ENCODE measurements at places on chromosomes 2 and 18.

DNA sequence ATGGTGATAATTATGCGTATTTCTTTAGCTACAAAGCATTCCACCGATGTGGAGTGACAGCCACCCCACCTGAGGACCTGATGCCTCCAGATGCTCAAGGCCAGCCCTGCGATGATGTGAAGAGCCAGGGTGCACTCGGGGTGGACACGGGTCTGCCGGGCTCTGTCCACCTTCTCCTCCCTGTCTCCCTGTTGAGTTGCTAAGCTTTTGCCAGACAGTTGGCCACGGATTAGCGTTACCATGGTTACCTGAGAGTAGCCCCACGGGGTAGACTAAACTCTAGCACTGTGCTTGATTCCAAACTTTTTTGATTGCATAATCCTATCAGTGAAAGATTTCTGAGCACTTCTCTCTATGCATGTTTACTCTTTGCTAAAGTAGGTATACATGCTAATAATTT lies 86.2 kb downstream of the SMIM21 start:
- DNase-seq: no peak

DNA sequence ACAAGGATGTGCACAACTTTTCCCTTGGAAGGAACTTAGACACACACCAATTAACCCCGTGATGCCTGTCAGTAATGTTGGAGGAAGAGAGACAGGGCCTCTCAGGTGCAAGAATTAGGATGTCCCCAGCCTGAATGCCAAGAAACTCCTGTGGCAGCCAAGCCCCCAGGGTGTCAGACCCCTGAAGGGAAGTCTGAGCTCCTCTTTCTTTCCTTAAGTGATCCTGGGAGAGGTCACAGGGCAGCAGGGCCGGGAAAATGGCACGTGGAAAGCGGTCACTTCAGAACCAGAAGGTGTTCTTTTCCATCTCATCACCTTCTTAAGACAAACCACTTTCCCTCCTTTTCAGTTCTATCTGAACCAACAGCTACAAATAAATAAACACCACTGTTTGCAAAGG lies 185.9 kb downstream of the ANAPC1 start:
- DNase-seq: no peak

DNA sequence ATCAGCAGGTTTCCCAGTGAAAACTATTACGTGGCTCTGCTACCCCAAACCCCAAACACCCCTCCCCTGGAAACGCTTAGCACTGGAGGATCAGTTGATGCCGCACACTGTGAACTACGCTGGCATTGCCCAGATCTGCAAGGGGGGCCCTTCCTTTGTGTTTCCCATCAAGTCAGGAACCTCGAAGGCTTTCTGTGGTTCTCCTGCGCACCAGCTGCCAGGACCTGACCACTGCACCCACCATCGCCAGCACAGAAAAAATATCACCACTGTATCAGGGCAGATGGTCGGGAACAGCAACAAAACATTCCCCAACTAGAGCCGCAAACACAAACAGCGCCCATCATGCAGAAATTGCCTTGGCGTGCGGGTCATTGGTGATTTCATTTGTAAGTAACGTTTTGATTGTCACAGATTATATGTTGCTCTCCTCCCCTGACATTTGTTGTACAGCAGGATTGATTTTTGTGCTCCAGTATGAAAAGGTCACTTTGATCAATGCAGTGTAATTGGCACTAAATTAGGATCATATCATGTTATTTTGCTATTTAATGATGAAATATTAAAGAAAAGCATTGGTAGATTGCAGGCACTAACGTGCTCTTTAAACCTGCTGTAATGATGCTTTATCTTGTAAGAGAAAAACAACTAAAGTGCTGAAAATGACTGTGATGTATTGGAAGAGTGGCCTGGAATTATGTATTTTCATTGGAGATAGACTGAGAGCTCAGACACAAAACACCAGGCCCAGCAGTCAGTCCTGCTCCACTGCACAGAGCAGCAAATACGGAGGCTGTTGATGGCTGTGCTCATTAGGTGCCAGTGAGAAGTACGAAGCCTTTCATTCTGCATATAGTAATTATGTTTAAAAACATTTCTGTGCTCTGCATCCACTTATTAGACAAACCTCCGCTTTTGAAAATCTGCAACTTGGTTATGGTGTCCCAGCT lies 833.2 kb upstream of the SALL3 start:
- no peak for DNase-seq

DNA sequence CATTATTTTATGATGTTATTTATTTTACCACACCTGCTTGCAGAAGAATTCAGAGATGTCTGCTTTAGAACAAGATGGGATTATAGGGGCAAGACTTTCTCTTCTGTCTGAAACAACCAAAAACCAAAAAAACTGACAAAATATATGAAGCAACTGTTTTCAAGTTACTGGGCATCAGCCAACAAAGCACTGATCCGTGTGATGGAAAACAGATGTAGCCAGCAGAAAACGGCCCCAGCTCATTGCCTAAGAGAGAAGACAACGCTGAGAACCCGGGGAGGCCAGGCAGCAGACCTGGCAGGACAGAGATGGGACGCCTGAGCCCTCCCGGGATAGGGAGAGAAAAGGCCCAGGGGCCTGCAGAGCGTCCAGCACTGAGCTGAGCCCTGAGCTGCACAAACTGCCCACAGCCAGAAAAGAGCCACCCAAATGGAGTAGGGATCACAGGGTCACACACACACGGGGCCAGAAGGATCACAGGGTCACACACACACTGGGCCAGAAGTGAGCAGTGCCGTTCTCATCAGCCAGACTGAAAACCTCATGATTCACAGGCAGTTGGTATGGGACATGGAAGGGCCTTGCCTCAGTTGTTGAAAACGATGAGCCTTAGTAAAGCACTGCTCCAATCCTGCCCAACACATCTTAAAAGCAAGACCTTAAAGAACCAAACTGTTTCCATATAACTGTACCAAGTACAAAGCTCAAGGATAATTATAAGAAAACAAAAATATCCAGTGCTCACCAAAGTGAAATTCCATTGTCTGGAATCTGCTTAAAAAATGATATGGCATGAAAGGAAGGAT lies 12.1 kb downstream of the PXDN start:
- DNase-seq: no peak

DNA sequence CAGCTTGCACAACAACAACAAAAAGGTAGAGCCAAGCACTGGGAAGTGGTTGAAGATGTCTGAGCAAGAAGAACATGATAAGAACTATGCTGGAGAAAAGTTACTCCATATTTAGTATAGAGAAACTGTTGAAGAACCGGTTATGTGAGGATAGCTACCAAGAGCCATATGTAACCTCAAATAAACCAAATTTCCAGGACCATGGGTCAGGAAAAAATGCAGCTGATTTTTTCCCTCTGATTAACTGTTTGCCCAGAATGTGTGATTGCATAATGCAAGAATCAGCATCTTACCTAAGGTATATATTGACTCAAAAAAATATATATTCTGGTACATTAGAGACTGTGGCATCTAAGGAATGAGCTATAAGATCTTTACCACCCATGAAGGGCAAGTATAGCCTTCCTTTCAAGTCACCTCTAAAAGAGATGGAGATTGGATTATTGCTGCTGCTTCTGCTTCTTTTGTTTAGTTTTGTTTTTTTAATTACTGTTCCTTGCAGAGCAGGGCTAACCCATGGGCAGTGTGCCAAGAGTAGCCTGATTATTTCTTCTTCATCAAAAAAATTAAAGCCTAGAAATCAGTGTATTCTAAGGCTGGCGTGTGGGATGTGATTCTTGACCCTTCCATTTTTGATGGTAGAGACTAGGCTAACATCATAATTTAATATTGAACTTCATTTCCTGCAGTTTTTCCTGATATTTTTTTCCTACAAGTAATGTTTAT lies 76.9 kb upstream of the MAP3K20 start:
- peak; percentile 29 for DNase-seq

- DNase-seq: no peak
These were observed 325.9 kb downstream of the FSIP2 start for GRCh38 chr2:186064507-186064906.

GRCh38 chr2:230134496-230135129 lies 65.9 kb upstream of the SLC16A14 start:
- DNase-seq: no peak

- no peak for DNase-seq
These were observed 76.2 kb downstream of the TPO start for GRCh38 chr2:1489486-1489885.

DNA sequence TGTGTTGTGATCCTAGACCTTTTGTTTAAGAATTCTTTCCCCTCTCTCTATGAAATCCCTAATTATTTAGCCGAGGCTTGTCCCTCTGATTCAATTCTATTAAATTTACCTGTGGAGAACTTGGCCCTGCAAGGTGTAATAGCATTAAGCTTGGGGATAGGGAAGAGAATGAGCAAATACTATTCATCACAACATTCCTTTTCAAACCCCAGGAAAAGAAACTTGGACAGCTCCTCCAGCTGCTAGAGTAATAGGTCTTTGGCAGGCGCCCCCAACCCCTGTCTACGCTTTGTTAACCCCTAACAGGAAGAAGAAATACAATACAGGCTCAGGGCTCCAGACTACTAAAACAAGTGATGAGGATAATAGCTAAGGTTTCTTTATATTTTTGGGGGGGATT lies 957.0 kb downstream of the CPS1 start:
- no peak for DNase-seq

DNA sequence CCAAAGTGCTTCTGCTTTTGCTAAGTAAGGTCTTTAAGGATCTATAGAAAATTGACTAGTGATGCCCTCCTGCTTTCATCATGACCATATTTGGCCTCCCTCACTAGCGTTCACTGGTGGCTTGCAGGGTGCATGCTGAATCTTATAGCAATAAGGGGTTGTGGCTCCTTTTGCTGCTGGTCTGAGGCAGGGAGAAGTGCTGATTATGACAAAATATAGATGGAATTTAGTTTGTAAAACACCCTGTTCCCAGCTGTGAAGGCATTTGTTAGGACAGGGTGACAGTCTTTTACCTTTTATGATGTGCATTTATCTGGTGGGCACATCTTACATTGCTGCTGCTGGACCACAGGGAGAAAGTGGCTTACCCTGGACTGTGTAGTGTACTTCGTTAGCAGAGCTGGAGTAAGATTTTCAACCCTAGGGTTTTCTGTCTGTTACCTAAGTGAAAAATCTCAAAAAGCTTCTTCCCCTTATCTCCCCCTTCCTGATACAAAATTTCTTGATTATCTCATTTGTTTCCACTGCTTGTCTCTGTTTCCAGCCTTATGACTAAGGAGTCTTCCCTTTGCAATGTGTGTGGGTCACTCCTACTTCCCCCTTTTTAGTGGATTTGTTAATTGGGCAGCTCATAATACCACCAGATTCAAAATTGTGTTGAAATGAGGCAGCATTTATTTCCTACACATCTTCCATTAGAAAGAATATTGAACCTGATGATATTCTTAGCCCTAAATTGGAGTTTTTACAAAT lies 21.2 kb upstream of the RPL37A start:
- DNase-seq: no peak

- DNase-seq: no peak
These were observed 93.7 kb upstream of the THUMPD2 start for GRCh38 chr2:39872748-39873147.

DNA sequence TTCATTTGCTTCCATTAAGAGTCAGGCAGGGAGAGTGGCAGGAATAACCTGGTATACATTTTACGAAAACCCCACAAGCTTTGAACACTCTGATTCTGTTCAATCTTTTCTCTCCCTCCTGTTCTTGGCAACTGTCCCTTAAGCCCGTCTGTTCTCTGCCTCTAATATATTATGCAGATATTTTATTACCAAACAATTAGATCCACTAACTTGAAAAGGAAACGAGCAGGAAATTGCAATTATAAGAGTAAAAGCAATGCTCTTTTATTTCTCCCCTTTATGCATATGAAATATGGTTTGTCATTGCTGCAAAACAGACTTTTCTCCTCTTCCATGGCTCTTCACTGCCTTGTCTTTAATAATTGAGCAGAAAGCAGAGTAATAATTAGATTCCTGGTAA lies 149.1 kb upstream of the CELF4 start:
- no peak for DNase-seq

DNA sequence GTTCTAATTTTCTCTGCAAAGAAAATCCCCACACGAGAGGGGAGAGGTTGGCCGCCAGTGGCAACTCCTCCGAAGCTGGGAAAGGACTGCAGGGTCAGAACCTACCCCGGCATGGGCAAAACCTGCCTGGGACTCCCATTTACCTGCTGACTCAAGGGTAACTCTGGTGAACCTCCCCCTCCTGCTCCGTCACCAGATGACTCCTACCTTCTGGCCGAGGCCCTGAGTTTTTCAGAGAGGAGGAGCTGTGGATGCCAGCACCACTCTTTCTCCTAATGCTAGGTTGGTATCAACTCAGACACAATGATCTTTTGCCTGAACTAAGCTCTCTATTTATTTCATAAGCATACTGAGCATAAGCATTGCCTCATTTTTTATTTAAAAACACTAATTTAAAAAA lies 96.6 kb downstream of the ALPK2 start:
- DNase-seq: no peak

GRCh38 chr2:9124231-9124741 lies 82.3 kb upstream of the ASAP2 start:
- no peak for DNase-seq

DNA sequence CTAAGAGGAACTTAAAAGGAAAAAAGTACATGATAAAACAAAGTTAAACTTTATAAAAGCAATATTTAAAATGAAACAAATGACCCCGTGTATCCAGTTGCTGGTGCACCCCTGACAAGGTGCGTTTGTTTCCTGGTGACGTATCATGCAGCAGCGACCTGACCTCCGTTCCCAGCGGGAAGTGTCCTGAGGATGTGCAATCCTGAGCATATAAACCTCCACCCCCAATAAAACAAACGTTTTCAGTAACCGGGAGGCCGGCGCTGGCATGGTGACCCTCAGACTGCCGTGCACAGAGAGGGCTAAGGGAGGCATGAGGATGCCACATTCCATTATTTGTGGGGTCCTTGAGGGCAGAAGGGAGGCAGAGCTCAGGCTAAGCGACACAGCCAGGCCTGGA lies 14.8 kb downstream of the SLC66A2 start:
- DNase-seq: no peak

DNA sequence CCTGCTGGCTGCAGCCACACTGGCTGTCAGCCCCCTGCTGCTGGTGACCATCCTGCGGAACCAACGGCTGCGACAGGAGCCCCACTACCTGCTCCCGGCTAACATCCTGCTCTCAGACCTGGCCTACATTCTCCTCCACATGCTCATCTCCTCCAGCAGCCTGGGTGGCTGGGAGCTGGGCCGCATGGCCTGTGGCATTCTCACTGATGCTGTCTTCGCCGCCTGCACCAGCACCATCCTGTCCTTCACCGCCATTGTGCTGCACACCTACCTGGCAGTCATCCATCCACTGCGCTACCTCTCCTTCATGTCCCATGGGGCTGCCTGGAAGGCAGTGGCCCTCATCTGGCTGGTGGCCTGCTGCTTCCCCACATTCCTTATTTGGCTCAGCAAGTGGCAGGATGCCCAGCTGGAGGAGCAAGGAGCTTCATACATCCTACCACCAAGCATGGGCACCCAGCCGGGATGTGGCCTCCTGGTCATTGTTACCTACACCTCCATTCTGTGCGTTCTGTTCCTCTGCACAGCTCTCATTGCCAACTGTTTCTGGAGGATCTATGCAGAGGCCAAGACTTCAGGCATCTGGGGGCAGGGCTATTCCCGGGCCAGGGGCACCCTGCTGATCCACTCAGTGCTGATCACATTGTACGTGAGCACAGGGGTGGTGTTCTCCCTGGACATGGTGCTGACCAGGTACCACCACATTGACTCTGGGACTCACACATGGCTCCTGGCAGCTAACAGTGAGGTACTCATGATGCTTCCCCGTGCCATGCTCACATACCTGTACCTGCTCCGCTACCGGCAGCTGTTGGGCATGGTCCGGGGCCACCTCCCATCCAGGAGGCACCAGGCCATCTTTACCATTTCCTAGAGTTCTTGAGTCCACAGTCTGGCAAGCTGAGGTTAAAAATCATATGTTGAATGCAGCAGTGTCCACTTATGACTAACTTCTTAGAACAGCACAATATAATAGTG lies 741 bp downstream of the GPR148 start:
- no peak for DNase-seq

GRCh38 chr18:31946305-31947046 lies 3.5 kb upstream of the TRAPPC8 start:
- DNase-seq: no peak

Measured in T47D (cell line).